NCI-H748 treated with DMSO at 0.1 percent for 48 hours (cell line): ENCODE measurements at places on chromosomes 12 and 14.

DNA sequence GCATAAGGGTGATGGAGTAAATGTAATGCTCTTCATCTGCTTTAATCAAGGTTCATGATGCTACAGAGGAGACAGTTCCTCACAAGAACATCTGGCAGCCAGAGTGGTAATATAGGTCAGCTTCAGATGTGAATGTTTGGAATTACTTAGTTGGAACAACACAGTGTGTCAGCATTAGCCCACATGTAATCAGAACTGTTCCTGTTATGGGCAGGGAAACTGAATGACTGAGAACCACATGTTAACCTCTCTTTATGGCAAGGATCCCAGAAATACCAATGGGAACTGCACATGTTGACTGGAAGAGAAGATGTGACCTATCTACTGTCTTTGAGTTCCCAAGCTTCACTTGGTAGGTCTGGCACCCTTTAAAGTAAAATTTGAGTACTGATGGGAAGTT is 390.1 kb upstream of the PDE3A start:
- no peak for DNase-seq

- peak; percentile 48 for DNase-seq
Observed at GRCh38 chr12:12182703-12183365, 84.0 kb downstream of the LRP6 start.

GRCh38 chr12:14373217-14373616 is 7.7 kb downstream of the ATF7IP start:
- DNase-seq = no peak

DNA sequence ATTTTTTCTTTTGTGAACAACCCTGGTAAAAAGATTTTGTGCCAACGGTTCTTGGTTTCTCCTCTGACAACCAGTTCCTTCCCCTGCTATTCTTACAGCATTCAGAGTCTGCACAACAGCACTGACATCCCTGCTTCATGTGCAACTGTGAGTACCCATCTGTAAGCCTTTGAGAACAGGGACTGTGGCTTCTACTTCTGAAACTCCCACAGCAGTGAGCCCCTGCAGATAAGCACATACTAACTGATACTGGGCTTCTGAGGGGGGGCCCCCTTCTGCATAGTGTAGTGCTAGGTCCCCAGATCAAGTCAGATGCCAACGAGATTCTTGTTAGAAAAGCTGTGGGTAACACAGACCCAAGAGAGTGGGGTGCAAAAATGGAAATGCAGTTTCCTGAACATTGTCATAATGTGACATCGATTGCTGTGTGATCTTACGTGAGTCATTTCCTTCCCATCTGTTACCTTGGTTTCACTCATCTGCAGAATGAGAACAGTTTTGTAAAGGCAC is 11.1 kb upstream of the NINJ2 start:
- DNase-seq = no peak

- DNase-seq = no peak
Observed at GRCh38 chr12:119006746-119007145, 25.4 kb downstream of the SRRM4 start.

- no peak for DNase-seq
Observed at GRCh38 chr14:103480595-103480994, 42.0 kb downstream of the CKB start.

DNA sequence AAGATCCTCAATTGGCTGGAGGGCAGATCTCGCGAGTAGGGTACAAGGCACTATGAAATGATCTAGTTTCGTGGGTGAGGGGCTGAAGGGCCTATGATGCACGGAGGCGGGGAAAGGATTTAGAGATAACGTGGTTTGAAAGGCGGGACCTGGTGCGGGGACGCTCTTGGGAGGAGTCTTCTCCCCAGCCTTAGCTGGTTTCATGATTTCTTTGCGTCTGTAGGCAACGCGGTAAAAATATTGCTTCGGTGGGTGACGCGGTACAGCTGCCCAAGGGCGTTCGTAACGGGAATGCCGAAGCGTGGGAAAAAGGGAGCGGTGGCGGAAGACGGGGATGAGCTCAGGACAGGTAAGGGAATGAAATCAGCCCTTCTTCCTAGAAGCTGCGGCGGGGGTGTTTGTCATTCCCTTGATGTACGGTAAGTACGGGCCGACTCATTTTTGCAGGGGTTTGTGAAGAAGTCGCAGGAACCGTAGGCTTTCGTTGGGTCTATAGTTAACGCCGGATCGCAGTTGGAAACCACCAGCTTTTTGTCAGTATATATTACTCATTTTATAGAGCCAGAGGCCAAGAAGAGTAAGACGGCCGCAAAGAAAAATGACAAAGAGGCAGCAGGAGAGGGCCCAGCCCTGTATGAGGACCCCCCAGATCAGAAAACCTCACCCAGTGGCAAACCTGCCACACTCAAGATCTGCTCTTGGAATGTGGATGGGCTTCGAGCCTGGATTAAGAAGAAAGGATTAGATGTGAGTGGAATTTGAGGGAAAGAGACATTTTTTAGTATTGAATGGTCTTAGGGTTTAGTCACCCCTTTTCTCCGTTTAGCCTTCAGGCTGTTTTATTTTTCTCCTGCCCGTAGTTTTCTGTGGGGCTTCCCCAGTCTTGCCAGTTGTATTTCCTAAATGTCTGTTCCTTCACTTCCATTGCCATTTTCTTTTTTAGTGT is 602 bp downstream of the APEX1 start:
- DNase-seq = peak; percentile 75

- DNase-seq = no peak
Observed at GRCh38 chr14:101525640-101526527, 35.4 kb upstream of the DIO3 start.
